DMS53 (cell line): ENCODE measurements at places on chromosomes 3 and 15.

GRCh38 chr3:42486814-42487565 is 15.5 kb upstream of the VIPR1 start:
- DNase-seq, result no peak

- DNase-seq, result no peak
These were observed 458.8 kb upstream of the SEMA6D start for GRCh38 chr15:47258521-47258920.

GRCh38 chr3:71421820-71422566 is 161.5 kb downstream of the FOXP1 start:
- DNase-seq, result no peak

GRCh38 chr15:66105286-66106265 is 148.0 kb downstream of the MEGF11 start:
- no peak for DNase-seq

- DNase-seq, result no peak
These were observed 95.7 kb downstream of the VGLL3 start for GRCh38 chr3:86895202-86895601.

DNA sequence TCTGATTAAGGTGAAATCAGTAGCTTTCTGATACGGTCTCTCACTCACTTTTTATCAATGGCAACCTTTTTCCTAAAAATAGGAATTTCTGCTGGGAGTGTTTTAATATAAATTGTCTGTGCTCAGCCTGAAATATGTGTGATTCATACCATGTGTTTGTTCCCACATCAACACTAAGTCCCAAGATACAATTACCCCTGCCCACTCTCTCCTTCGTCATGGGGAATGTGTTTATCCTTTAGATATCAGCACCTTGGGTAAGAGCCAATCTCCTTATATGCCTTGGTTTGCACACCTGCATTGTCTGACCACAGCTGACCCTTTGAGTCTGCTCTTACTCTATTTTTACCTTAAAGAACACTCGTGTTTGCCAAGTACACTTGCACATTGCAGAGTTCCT is 356.4 kb downstream of the LPP start:
- no peak for DNase-seq

- DNase-seq, result peak; percentile 78
These were observed 491 bp upstream of the SENP7 start for GRCh38 chr3:101513419-101513986.

GRCh38 chr15:57114070-57114469 is 195.6 kb downstream of the TCF12 start:
- DNase-seq, result no peak

DNA sequence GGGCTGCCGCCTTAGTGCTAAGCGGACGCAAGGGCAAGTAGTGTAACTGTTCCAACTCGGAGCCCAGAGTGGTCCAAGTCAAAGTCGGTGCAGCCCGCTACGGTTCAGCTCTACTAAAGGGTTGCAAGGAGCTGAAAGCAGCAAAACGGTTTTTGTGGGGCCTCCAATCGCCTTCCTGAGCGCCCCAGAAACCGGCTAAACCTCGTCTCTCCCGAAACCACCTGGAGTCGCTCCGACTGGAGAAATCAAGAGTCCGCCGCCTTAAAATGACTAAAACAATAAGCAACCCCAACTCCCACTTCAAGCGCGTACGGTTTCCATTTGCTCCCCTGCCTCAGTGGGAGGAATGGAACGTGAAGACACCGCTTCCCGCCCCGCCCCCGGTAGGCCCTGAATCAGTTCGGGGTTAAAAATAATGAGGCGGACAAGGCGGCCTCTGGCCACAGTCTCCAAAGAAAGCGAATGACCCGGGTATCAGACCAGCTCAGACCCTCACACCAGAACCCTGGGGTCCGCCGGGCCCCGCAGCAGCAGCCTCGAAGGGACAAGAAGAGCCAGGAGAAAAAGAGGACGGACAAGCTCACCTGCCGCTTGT is 401 bp downstream of the SEC11A start:
- DNase-seq, result peak; percentile 56

DNA sequence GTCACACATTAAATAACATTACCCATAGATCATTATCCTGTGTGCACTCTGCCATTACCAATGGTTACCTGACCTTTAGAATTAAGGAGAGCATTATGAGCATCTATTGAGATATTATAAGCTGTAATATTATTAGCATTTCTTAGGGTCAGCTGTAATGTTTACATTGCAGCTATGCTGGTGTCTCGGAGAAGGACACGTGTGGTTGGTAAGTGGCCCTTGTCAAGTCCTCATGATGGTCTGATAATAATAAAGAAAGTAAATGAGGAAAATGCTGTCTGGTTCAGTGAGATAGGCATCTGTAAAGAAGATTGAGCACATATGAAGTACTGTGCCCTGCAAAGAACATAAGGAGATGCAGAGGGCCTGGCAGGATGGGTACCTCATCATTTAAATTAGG is 71.7 kb upstream of the ARL6 start:
- peak; percentile 23 for DNase-seq

DNA sequence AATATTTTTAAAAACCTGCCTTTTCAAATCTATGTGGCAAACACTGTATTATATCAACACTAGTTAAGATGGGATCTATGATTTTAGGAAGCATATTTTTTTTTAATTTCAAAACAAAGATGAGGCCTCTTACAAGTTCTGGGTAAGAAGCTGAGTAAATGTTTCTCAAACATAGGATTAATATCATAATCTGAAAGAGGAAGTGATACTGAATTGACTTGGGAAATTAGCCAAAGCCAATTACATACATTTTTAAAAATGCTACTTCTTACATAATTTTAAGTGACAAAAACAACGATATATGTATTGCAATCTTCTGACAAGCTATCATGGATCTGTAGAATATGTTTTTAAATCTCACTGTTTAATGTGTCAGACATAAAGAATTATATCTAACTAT is 135.1 kb upstream of the UBP1 start:
- no peak for DNase-seq

GRCh38 chr3:172519740-172520139 is 3.5 kb downstream of the TNFSF10 start:
- no peak for DNase-seq

DNA sequence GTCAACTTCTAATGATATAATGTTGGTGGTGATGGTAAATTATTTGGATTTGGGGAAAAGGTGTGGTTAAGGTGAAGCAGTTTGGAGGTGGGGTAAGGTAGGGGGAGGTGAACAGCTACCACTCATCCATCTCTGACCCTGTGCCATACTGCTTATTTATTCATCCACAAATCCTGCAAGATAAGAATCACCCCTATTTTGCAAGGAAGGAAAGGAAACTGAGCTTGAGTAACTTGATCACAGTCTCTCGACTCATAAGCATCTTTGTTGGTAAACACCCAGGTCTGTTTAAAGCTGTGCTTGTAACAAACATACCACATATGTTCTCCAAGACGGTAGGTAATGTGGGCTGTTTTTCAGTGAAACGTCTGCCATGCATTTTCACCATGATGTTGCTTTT is 67.3 kb downstream of the PTPRG start:
- no peak for DNase-seq

DNA sequence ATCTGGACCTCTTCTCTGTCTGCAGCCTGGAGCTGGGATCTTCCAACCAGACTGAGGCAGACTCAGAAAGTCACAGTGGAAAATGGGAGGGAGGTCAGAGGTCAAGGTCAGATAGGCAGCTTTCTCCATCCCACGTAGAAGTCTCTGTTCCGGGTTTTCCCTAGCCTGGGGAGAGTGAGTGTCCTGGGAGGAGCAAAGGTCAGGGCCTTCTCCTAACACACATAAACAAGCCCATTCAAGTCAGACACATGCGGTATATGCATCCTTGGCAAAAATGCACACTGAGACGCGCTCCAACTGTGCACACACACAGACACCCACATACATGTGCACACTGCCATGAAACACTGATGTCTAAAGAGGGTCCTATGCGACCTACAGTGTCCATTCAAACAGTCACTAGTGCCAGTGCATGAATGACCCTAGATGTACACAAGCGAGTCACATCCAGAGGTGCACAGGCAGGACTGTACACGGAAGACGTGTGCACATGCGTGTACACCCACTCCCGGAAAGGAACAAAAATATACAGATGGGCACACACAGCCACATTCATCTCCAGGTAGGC is 681 bp downstream of the TWF2 start:
- DNase-seq, result peak; percentile 31

DNA sequence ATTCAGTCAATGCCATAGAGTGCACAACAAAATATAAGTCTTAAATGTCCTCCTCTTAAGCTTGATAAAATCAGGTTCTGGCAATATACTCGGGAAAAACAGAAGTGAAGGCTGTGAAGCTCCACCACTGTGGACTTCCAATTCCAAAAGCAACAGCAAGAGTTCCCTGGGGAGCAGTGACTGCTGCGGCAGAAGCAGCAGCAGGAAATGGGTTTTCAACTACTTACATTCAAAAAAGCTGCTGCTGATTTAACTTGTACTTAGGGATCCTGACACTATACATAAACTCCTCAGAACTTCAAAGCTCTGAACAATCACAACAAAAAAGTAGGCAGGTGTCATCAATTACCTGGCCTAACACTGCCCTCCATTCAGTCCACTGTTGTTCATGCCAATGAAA is 4.7 kb downstream of the CEP152 start:
- no peak for DNase-seq

DNA sequence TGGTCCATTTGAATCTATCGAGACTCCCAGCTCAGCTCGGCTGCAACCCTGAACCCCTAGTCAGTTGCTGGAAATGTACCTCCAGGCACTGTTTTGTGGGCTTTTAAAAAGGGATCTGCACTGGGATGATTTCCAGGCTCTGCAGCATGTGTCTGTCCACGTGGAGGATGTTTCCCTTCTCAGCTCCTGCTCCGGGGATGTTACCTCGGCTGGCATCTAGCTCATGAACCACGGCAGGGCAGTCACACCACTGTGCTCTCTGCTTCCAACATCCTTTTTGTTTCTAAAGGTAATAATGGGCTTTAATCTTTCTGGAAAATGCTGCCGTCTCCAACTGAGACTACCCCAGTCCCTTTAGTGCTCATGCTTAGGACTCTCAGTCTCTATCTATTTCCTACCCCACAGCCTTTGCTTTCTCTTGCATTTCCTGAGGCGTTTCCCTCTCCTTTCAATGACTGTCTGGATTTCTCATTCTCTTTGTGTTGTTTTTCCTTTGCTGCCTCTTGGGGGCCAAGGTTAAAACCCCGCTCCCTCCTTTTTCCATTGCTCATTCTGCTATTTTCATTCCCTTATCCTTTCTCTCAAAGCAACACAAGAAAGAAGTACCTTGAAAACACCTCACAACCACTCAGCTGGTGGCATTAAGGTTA is 42.9 kb upstream of the AKAP13 start:
- DNase-seq, result no peak

DNA sequence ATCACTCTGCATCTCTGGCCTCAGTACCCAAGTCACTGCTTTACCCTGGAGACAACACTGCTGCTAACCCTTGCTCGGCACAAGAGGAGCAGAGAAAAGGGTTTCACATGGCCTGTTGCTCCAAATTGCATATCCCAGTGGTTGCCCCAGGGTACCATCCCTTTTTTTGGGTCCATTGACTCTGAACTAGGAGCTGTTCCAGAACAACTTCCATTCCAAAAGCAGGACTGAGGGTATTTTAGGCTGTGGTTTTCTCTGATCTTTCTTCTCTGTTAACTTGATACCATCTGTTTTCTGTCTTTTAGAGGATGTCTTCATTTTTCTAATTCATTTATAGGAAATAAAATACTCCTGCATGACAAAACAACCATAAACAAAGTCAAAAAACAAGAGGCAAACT is 17.3 kb upstream of the RYK start:
- no peak for DNase-seq

- peak; percentile 5 for DNase-seq
These were observed 19.6 kb downstream of the TIMP4 start for GRCh38 chr3:12139111-12139511.

- no peak for DNase-seq
These were observed 113.9 kb upstream of the HES1 start for GRCh38 chr3:194022052-194022451.

- no peak for DNase-seq
These were observed 21.0 kb downstream of the PEAK1 start for GRCh38 chr15:77398927-77399326.

GRCh38 chr3:49813497-49814174 is at the start of gene UBA7:
UBA7 (minus strand) TSS chr3:49813953; CDS start chr3:49813787, 166 bp downstream.
- DNase-seq, result no peak

- no peak for DNase-seq
These were observed 749.9 kb downstream of the FHIT start for GRCh38 chr3:60501314-60501713.

GRCh38 chr3:169760479-169760878 is 4.4 kb downstream of the TERC start:
- DNase-seq, result peak; percentile 8

GRCh38 chr15:84969257-84969656 is 12.4 kb upstream of the PDE8A start:
- DNase-seq, result no peak

GRCh38 chr3:39808467-39809180 is 785 bp upstream of the MYRIP start:
- peak; percentile 47 for DNase-seq

GRCh38 chr3:39639344-39640236 is 169.8 kb upstream of the MYRIP start:
- peak; percentile 76 for DNase-seq

DNA sequence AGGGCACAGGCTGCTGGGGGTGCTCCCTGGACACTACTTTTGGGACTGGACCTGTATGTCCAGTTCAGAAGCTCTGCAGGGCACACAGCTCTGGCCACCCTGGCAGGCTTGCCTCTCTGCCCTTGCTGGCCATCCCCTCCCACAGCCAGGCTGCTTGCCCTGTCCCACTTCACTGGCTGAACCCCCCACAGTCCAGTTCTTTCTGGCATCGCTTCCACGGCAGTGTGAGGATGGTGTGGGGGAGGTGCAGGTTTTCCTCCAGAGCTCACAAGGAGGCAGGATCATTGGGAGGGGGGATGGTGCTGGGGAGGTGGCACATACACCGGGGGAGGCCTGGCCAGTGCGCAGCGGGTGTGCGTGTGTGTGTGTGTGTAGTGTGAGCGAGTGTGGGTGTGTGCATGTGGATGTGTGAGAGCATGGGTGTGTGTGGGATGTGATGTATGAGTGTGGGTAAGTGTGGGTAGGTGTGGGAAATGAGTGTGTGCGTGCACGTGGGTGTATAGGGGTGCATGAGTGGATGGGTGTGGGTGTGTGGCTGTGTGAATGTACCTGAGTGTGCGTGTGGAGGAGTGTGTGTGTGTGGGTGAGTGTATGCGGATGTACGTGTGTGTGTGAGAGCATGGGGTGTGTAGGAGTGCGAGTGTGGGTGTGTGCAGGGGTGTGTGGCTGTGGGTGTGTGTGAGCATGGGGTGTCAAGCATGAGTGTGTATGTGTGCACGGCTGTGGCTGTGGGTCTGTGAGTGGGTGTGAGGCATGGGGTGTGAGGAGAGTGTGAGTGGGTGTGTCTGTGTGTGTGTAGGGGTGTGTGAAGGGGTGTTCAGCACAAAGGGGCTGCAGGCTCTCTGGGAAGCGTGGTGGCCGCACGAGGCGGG is 155.2 kb downstream of the NSMCE3 start:
- DNase-seq, result no peak

GRCh38 chr3:16069149-16069922 is 105.1 kb upstream of the GALNT15 start:
- peak; percentile 68 for DNase-seq
